SK-N-SH (cell line): ENCODE measurements at places on chromosomes 1 and 21. TPM values are rescaled to one million over a fixed set of nuclear protein-coding genes. Genes with fewer than 3 reads are reported as not detected.

Gene ANGPTL1
- polyA plus RNA-seq = not detected in 2 replicates

Gene RNU1-2
- polyA plus RNA-seq = not detected in 2 replicates

Gene TFF3
- not detected in 2 replicates for polyA plus RNA-seq

Gene CYP4A22
- not detected in 2 replicates for polyA plus RNA-seq

Gene RGS8
- polyA plus RNA-seq = not detected in 2 replicates

Gene CLEC20A
- not detected in 2 replicates for polyA plus RNA-seq

Gene CLDN17
- not detected in 2 replicates for polyA plus RNA-seq

Gene RHEX
- polyA plus RNA-seq = not detected in 2 replicates

Gene CFAP298
- polyA plus RNA-seq = 57.8 and 59.1 TPM in 2 replicates

Gene TRPM2
- not detected in 2 replicates for polyA plus RNA-seq
